Stimulated activated CD8-positive, alpha-beta memory T cell treated with anti-CD3 and anti-CD28 coated beads, Interleukin-4, amount 100 ng/mL, for 1 hour (primary cell): ENCODE measurements at places on chromosomes 16 and 17.

DNA sequence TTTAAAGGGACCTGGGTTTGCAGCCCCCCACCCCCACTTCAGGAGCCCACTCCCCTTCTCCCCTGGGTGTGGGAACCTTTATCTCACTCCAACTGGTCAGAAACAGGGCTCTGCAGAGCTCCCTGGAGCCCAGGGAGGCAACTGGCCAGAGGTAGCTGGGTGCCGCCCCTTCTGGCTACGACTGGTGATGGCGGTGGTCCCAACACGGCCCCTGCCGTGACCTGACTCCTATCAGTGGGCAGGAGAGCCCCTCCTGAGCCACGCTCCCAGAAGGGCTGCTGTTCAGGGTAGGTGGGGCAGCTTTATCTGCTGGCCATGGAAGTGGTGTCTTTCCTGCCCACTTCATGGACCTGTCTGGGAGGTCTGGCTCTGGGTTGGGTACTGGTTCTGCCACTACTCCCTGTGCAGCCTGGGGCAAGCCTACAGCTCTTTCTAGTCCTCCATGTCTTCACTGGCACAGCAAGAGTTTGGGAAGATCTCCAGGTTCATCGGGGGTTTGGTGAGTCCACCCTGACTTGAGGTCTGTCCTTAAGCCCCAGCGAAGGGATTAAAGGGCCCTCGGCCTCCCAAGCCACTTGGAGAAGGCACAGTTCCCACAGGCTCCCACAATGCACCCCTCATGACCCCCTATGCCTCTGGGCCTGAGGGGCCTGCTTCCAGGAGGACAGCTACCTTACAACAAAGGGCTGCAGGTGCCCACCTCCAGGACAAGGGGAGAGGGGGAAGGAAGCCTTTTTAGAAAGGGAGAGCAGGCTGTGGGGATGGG lies 5.5 kb upstream of the SREBF1 start:
- DNase-seq, result no peak

- no peak for DNase-seq
Measured at GRCh38 chr17:34400301-34400931, 37.4 kb upstream of the CCL1 start.

DNA sequence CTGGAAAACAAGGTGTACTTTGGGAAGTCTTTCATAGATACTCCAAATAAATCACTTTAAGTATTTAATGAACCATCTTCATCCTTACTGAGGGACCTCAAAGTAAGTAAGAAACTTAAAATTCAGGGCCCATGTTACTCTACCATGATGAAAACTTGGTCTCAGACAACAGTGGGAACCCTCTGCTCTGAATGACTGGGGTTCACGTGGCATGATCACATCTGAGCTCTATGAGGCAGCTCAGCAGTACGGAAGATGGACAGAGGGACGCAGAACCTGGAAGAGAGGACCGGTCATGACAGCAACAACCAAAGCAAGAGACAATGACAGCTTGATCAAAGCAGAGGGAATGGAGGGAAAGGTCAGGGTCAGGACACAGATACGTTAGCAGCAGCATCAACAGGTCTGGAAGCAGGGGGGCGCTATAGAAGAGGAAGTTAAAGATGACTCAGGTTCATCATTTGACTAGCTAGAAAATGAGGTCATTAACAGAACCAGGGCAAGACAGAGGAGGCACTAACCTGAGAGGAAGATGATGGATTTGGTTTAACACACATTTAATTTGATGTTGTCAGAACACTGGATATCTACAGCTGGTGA lies 9.5 kb downstream of the XPO6 start:
- DNase-seq, result no peak

DNA sequence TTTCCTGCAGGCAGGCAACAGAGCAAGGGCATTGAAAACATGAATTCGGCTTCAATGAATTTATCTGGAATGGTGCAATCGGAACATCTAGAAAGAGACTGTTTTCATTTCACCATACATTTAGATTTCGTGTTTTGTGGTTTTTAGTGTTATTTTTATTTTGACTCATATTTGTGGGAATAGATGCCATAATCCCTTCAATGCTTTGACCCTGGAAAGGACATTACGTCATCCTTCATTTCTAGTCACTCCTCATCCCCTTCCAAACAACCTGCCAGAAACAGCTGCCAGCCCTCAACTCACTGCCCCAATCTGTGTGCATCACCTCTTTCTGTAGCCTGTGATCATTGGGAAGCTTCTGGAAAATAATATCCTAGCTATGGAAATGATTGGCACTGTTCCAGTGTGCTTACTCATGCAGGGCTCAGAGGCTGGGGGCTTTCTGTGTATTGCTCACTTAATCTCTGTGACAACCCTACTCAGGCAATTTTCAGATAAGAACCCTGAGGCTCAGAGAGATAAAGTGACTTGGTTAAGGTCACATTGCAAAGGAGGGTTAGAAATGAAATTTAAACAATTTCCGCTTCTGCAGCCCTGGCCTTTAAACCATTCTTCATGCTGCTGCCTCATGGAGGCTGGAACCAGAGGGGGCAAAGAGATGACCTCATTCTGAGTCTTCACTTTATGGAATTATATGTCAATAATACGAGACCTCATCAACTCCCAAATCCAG lies 9.5 kb upstream of the KSR1 start:
- DNase-seq, result no peak

DNA sequence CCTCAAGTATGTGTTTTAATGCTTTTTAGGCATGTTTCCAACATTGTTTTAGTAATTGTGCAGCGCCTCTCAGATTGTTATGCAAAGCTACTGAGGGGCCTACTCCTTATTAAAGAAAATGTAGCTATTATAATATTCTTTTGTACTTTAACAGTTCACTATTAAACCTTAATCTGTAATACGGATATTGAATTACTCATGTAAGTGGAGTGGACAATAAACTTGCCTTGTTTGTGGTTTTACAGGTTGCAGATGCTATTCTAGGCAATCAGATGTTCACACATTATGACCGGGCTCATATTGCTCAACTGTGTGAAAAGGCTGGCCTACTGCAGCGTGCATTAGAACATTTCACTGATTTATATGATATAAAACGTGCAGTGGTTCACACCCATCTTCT lies 41.0 kb downstream of the PTRH2 start:
- DNase-seq, result no peak

GRCh38 chr17:63537001-63537400 lies 13.3 kb upstream of the DCAF7 start:
- no peak for DNase-seq

DNA sequence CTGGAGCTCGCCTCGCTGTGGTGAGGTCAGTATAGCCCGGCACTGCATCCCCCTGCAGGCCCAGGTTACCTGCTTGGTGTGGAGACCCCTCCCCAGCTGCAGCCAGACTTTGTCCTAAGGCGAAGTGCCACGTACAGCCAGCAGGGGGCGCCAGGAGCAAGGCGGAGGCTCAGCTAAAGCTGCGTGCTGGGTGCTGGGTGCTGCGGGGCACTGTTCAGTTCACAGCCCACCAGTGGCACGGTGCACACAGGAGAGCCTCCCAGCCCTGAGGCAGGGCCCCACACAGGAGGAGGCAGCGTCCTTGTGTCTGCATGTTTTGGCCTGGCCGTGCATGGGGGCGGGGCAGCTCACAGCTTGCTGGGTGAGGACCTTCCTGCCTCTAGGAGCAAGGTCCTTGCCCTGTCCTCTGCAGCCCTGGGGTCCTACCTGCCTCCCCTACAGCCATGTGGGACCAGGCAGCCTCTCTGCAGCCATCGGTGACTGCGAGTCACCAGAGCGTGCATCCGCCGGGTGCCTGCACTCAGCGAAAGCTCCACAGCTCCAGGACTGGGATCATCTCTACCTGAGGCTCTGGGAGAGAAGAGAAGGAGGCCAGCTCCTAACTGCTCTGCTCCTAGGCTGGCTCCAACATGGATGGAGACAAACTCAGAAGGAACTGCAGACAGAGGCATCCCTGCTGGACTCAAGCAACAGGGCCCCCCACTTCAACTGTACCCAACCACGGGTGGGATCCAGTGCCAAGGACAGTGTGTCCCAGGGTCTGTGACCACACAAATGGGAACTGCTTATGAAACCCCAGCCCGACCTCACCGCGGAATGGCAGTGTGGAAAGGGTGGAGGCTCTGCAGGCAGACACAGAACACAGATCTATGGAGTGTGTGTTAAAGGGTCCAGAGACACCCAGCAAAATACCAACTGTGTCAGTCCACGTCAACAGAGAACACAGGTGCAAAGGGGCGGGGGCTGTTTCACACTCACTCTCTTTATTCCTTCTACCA lies 19.0 kb downstream of the SLC7A5 start:
- DNase-seq, result peak; percentile 60

DNA sequence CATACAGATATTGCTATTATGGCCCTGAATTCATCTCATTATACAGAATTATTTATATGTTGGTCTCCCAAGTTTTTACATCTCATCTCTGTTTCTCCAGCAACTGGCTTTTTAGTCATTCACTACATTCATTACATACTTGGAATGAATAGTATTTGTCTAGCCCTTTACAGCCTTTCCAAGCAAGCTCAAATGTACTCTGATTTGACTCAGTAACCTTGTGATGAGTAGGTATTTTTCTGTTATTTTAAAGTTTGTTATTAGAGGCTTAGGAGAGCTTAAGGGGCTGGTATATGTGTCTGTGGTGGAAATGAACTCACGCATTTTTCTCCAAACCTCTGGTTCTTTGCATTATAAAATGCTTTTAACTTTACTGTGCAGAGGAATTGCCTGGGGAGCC lies 224.7 kb downstream of the SNX29 start:
- no peak for DNase-seq

DNA sequence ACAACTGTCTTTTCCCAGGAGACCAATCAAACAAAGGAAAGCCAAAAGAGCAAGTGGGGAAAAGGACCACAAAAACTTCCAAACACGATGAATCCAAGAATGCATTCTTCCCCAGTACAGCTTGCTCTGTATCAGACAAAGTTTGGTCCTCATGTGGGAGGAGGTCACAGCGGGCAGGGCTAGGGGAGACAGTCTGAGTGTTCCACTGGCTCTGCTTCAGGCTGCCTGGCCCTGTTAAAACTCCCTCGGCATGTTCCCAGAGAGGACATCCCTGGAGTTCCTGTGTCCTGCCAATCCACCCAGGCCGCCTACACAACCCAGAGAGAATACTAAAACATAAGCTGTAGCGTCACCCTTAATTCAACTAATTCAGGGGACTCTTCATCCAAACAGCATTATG lies 415.1 kb upstream of the DYNLRB2 start:
- DNase-seq, result no peak

- DNase-seq, result no peak
Measured at GRCh38 chr17:42072323-42073187, 22.2 kb upstream of the C17orf113 start.

DNA sequence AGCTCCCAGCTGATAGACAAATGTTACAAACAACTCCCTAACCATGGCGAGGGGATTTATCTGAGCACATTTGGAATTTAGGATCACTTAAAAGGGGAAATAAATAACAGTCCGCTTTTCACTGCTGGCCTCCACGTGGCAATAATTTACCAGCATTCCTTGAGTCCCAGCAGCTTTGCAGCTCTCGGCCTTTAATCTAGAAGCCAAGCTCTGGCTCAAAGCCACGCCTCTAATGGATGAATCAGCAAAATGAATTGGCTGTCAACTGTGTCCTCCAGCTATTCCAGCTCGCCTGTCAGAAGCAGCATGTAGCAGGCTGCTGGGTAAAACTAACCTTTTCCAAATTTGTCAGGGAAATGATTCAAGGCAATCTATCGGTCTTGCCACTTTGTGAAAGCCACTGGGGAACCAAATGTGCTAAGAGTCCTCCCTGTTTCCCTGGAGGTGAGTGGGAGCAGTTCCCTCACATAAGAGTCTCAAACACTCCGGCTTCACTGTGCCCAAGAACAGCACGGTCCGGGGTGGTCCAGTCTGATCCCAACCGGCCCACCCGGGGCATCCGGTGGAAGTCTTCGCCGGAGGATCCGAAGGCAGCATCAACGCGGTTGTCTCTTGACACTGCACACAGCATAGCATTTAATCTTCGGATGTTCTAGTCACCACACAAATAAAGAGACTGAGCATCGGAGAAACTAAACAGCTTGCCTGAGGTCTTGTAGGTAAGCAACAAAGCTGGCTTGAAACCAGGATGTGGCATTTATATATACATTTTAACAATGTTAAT lies 143.3 kb downstream of the PARN start:
- DNase-seq, result no peak

- peak; percentile 17 for DNase-seq
Measured at GRCh38 chr17:57442914-57443571, 186.7 kb downstream of the MSI2 start.

- DNase-seq, result no peak
Measured at GRCh38 chr17:55324296-55324978, 59.7 kb downstream of the HLF start.

DNA sequence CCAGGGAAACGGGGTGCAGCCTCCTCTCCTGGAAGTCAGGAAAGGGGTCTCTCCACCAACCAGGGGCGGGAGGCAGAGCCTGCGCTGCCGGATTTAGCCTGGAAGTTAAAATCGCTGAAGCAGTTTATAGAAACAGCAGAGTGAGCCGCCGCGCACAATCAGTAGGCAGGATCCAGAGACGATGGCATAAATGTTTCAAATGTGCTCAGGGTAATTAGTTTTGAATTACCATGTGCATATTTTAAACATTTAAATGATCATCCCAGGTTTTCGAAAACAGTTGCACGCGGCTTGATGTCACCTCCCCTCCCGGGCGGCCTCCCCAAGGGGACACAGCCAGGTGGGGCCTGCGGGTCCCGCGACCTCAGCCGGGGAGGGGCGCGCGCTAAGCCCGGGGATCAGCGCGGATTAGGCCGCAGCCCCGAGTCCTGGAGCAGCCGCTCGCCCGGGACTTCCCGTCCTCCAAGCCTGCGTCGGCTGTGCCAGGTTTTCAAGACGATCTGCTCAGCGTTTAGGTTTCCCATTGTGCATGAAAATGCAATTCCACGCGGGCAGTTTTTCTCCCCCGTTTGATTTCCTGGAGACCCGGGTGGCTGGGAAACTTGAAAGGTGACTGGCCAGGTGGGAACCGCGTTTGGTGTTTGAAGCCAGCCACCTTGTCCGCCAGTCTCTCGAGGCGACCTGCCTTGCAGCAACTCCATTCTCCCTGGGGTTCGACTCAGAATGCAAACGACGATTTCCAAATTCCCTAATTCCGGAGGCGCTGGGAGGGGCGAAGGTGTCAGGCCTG lies 78.3 kb downstream of the RPA1 start:
- no peak for DNase-seq

- no peak for DNase-seq
Measured at GRCh38 chr16:67796099-67796718, 10.2 kb downstream of the RANBP10 start.

DNA sequence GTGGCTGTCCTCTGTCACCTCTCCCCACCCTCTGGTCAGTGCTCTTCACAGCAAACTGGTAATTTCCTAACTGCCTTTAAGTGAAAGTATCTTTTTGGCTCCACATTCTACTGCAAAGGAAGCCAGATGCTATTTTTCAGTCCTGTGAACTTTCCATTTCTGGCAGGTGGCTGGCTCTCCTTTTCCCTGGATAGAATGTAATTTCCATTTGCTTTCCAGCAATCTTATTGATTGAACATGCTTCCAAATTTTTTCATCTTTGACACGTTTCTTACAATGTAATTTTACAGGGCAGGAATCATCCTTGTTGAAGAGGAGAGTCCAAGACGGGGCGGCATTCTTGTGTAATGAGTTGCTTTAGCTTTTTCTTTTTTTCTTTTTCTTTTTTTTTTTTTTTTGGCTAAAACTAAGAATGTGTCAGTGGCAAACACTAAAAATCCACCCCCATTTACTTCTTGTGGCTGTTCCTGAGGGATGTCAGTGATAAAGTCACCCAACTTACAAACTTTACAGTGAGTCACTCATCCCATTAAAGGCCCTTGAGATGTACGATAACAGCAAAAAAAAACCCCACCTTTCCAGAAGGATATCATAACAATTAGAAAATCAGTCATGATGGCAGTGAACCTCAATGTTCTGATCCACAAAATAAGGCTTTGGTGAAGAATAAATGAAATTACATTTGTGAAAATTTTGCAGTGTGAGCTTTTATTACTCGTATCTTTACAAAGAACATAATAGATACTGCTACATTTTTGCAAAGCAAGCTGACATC lies 29.4 kb upstream of the PRKCA start:
- DNase-seq, result no peak
